Progenitor cell of endocrine pancreas (in vitro differentiated cells): ENCODE measurements at places on chromosomes 11 and 22.
A peak's percentile ranks its signal among the peaks of the same experiment; 100 is the strongest.

DNA sequence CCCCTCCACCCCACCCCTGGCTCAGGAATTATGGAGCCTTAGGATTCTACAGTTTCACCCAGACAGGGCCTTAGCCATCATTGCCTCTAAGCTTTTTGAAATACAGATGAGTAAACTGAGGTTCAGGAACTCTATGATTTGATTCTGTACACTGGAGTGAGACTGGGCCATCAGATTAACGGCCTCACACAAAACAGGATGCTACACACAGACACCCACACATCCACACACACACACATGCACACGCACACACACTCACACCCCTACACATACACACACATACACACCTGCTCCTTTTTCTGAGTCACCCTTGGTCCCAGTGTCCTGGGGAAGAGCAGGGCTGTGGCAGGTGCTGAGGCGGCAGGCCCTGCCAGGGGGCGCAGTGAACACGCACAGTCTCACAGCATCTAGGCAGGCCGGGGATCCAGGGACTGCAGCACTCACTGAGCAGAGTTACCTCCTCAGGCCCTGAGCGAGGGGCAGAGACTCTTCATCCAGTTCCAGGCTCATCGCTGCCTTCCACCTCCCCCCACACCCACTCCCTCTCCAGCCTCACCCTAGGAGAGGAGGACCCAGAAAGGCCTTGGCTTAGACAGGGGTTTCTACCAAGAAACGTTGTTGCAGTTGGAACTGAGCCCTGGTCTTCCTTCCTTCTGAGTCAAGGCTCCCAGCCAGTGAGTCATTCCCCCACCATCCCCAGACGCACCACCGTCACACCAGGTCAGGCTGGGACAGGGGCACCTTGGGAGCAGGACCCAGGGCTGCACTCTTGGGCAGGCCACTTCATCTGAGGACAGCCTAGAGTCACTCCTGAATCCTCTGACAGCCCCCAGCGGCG is 89.8 kb upstream of the PARVA start:
- peak; percentile 46 for DNase-seq

- no peak for DNase-seq
Measured at GRCh38 chr11:48054994-48055291, 74.6 kb downstream of the PTPRJ start.

DNA sequence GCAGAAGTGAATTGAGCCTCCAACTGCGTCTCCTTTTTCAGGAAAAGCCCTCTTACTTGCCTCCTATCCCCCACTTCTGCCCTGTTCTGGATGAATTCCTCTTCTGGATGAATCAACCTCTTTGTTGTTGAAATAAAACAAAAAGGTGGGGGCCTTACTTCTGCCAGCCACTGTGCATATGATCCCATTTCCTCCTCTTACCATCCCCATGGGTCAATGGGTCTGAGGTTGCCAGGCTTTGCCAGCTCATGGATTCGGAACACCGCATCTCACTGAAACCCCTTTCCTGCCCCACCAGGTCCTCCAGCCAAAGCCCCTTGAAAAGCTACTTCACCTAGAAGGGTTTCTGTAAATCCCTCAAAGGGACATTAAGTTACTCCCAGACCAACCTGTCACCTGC is 3.7 kb upstream of the CHST1 start:
- no peak for DNase-seq

DNA sequence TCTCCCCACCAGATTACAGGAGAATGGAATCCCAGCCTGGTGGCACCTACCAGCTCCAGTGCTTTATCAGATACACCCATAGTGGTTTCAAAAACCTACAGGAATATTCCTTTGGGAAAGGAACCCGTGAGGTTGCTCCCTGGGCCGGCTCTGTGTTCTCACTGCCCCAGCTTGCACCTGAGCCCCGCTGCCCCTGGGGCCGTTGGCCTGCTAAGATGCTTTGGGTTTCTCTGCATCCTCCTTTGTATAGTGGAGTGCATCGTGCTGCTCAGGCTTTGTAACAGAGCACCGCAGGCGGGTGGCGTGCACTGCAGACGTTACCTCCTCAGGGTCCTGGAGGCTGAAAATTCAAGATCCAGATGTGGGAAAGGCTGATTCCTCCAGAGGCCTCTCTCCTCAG is 414.1 kb downstream of the BRD1 start:
- no peak for DNase-seq

- no peak for DNase-seq
Measured at GRCh38 chr11:12692229-12693075, 18.2 kb downstream of the TEAD1 start.

- DNase-seq, result no peak
Measured at GRCh38 chr11:22930816-22931594, 70.7 kb upstream of the CCDC179 start.
